Transverse colon (tissue), 4 donors: ENCODE measurements at places on chromosomes 7 and 10.
A peak's percentile ranks its signal among the peaks of the same experiment; 100 is the strongest.

DNA sequence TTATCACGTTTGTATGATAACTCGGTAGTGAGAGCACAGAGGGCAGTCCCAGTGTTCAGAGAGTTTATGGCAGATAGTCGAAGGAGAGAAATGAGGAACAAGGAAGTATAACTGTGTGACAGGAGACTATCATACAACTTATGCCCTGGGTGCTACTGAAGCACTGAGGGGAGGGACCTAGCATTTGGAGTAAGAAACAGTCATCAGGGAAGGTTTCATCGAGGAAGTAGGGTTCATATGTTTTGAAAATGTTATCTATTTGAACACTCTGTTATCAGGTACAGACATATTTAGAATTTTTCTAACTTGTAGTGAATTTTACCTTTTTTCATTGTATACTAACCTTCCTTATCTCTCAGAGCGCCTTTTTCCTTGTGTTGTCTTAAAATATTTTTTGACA lies 1214.4 kb upstream of the C7orf33 start:
- DNase-seq: no peak

DNA sequence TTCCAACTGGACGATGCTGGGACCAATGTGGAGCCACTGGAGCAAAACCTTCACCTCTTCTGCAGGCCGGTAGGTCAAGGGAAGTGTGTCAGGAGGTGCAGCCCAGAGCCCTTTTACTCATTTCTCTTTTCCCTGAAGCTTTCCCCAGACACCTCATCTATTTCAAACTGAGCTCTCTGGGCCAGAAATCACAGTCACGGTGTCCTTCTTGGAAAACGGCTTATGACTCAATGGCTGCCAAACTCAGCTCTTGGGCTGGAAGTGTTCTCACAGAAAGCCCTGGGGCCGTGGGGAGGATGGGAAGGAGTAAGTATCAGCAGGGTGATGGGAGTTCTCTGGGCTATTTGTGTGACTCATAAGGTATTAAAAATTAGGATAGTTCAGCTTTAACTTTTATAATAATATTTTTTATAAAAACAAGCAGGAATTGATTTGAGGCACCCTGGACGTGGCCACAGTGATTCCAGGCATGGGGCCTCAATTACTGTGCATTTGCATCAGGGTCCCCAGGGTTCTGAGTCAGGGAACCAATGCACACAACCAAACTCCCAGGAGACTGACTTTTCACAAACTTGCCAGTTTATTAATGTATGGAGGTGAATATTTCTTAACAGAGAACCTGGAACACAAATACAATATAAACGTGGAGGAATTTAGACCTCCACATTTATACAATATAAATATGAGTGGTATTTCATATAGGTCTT lies 187.4 kb upstream of the TMEM72 start:
- no peak for DNase-seq

GRCh38 chr10:90424730-90425129 lies 433.1 kb downstream of the HTR7 start:
- DNase-seq: no peak

DNA sequence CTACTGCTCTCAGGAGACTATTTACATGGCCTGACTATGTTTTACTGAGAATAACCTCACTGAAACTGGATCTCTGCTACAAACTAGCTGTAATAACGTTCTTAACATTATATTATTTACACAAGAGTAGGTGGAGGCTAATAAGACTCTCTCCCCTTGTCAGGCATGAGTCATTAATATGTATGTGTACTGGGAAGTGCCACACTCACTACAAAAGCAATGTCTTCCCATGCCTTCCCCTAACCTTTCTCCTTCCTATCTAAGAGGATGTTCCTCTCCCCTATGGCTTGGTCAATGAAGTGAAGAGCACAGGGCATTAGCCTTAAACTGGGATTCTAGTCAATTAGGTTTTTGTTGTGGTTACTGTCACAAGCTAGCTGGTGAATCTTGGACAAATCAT lies 147.9 kb downstream of the DGKB start:
- no peak for DNase-seq

DNA sequence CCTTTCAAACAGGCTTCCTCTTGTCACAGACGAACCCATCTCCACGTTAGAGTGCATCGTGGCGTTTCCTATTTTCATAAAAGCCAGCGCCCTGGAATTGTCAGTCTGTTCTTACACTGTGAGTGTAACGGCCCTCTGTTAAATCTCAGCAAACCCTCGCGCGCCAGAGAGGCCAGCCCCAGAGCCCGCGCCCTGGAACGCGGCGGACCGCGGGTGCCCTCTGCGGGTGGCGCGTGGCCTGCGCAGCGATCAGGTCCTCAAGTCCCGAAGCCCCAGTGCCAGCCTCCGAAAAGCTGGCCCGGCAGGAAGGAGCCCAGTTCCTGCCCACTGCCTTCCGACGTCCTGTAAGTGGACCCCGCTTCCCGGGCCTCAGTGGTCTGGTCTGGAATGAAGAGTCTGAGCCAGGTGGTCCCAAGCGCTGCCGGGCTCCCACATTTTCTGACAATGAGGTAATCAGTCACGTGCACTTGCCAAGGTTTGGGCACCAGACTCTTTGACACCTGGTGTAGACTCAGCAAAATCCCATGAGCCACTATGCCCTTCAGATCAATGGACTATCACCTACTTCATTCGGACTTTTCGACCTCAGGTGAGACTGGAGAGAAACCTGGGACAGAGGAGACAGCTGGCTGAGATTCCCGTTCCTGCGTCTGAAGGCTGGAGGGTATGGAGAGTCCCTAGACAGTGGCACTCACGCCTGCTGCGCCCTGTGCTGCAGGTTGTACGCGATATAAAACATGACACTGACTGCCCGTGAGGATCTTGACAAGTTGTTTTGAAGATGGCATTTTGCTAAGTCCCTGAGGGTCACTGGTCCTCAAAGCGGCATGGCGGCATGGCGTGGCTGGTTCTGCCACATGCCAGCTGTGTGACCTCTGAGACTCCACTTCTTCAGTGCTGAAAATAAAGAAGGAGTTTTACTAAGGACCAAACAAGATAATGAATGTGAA lies 109.4 kb upstream of the LANCL2 start:
- peak; percentile 87 for DNase-seq

- DNase-seq: no peak
These were observed 59.9 kb downstream of the KIAA1549 start for GRCh38 chr7:138921277-138921676.
